ENCODE measurements at places on chromosomes 13 and 19. TPM values are rescaled to one million over a fixed set of nuclear protein-coding genes. Genes with fewer than 3 reads are reported as not detected.

- no peaks in the 10 kb centered on the region for H3K27me3 ChIP-seq
- no peak overlapping the region for H3K4me3 ChIP-seq
- H3K4me1 ChIP-seq: peaks cover 46% of the 10 kb centered on the region
- DNase-seq: no peak
Observed at GRCh38 chr19:5106191-5106726, 137.3 kb downstream of the KDM4B start.

DNA sequence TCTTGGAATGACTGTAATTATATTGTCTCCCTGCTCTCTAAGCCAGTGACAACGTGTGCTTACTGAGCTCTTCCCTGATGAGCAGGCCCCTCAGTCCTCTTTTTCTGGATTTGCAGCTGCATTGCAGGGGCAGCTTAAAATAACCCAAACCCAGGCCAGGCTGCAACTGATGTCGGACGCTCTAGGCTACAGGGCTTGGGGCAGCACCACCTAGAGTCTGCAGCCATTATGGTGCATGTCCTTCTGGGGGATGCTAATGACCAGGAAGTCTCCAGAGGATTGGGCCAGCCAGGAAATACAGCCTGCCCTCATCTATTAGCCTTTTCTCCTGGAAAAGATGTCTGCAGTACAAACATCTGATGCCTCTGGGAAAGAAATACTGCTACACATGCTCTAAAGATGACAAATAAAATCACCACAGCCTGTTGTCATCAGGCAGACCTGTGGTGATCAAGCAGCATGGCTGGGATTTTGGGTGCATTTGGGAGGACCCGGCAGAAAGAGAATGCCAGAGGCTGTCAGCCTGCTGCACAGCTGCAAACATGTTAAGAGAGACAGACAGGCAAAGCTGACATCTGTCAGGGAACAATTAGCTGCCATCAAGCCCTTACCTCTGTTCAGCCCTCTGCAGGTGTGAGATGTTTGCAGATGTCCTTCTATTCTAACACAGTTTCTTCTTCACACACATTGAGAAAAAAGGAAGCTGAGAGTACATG is 51.8 kb downstream of the CCDC70 start:
- H3K36me3 ChIP-seq: no peaks in the 10 kb centered on the region
- DNase-seq: peak; percentile 34
- H3K4me1 ChIP-seq: peaks cover 12% of the 10 kb centered on the region
- no peaks in the 10 kb centered on the region for H3K27me3 ChIP-seq

DNA sequence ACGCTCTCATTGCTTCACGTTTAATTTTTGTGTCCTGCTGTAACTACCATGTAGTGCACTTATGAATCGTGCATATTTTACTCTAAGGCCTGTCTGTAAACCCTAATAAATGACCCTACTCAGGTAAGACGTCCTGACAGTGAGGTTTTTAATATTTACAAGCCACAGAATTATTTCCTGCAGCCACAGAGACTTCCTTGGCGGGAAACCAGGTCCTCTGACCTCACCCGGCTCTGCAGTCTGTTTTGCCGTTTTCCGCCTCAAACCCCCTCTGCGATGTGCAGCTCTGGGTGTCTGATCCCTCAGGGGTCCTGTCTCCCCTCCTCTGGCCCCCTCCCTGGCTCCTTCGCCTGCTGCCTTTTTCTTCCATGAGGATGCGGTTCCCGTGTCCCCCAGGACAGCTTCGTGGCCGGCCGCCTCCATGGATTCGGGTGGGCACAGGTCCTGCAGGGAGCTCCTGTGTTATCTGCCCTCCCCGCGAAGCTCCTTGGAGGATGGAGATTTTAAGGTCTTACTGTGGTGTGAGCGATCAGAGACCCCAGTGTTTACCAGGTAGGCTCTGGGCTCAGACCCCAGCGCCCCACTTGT is 66.3 kb downstream of the MCF2L start:
- no peak for DNase-seq
- no peaks in the 10 kb centered on the region for H3K36me3 ChIP-seq
- no peak overlapping the region for H3K4me3 ChIP-seq

GRCh38 chr13:45257638-45258333 is 56.9 kb upstream of the KCTD4 start:
- no peaks in the 10 kb centered on the region for H3K27me3 ChIP-seq
- H3K27ac ChIP-seq: no peak overlapping the region
- H3K4me3 ChIP-seq: no peak overlapping the region
- peaks cover 3% of the 10 kb centered on the region for H3K36me3 ChIP-seq
- DNase-seq: no peak

- H3K27me3 ChIP-seq: no peaks in the 10 kb centered on the region
- peaks cover 18% of the 10 kb centered on the region for H3K4me1 ChIP-seq
- no peaks in the 10 kb centered on the region for H3K36me3 ChIP-seq
- no peak overlapping the region for H3K27ac ChIP-seq
Observed at GRCh38 chr13:30396434-30397075, 25.7 kb upstream of the UBE2L5 start.

DNA sequence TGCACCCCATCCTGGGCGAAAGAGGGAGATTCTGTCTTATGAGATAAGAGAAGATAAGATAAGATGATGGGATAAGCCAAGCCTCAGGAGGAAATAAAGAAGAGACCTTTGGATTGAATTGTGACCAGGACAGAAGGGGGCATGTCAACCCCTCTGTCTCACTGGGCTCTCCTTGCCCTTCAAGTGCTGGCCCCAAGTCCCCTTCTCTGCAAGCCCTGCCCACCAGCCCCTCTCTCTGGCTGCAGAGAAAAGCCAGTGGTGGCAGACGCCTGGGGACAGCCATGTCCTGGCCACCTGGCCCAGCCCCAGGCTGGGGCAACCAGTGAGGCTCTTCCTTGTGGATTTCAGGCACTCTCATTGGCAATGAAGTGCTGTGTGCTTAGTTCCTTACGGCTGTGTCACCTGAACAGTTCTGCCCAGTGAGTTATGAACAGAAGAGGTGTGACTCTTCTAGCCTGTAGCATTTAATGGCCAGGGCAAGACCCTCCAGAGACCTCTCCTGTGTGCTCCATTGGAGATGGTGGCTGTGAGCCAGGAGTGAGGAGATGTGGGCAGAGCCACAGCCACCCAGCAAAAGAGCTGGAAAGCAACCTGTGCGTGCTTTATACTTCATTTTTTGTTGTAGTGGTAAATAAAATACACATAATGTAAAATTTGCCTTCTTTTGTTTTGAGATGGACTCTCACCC is 6.1 kb upstream of the BTBD2 start:
- H3K27me3 ChIP-seq: no peaks in the 10 kb centered on the region
- H3K27ac ChIP-seq: no peak overlapping the region
- no peak overlapping the region for H3K4me3 ChIP-seq
- no peak for DNase-seq

ZNF850 gene
- 3.7 TPM for total RNA-seq
